NCI-H226 (cell line): ENCODE measurements at places on chromosomes 1 and 21.

DNA sequence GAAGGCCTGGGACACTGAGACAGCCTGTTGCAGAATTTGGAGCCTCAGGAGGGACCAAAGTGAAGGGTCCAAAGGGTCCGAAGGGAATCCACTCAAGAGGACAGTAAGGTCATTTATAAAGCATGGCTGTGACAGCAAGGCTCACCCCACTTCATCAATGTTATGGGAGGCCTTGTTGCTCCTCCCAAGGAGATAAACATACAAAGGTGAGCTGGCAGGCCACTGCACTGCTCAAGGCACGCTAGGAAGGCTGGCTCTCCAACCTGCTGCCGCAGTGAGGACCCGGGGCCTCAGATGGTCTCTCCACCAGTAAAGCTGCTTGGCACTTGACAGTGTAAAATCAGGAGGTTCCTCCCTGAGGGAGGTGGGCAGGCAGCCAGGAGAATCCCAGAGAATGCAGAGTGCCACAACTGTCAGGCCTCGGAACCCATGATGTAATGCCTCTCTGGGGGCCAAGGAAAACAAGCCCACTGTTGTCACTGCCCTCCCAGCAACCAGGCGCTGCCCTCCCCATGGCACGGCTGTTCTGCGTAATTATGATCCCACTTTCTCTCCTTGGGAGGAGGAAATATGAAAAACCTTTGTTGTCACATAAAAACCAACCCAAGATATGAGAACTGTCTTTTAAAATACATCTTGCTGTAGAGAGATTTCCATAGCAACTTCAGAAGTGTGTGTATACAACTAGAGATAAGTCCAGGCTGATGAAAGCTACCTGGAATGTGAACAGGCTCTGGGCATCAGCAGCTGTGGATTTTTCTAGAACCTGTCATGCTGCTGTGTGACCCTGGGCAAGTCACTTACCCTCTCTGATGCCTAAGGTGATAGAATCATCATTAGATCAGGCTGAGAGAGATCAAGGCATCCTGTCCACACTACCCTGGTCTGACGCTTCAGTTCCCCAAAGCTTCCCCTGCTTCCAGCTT lies 102.5 kb downstream of the KCNN3 start:
- peak; percentile 92 for DNase-seq

DNA sequence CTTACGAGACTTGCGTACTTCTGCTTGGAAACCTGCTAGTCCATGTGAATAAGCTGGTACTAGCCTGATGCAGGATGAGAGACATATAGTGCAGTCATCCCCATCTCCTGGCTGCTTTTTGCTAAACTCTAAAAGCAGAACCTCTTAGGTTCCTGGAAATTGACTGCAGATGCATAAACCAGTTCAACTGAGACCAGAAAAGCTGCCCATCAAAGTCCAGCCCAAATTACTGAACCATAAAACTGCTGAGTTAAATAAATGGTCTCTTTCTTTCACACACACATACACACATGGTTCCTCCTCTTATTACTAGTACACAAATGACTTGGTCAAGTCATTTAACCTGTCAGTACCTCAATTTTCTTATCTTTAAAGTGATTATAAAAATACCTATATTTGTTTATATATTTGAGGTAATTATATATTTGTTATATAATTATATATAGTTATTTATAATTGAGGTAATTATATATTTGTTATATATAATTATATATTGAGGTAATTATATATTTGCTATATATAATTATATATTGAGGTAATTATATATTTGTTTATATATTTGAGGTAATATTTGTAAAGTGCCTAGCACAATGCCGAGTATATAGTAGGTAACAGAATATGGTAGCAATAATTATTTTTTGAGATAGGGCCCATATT lies 25.2 kb upstream of the RABGAP1L start:
- DNase-seq, result no peak

GRCh38 chr1:218330043-218330623 lies 15.0 kb upstream of the TGFB2 start:
- DNase-seq, result no peak

DNA sequence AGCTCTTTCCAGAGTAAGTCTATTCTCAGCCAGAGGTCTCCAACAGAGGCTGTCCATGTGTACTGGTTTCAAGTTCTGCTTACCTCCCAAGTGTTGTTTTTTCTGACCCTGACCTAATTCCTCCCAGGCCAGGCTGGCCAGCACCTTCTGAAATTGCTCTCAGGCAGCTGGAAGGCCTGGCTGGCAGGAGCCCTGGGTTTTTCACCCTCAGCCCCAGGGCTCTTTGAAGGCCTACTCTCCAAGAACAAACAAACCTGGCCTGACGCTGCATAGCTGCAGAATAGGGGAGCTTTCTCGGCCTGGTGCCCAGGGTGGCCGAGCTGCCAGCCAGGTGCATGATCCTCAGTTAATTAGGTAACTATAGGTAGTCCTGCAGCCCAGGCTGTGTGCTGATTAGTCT lies 147.5 kb downstream of the CACNA1E start:
- DNase-seq, result no peak

- no peak for DNase-seq
Observed at GRCh38 chr1:44682883-44683265, 8.4 kb downstream of the ARMH1 start.

GRCh38 chr1:22579541-22580155 lies 16.4 kb downstream of the EPHA8 start:
- DNase-seq, result no peak

DNA sequence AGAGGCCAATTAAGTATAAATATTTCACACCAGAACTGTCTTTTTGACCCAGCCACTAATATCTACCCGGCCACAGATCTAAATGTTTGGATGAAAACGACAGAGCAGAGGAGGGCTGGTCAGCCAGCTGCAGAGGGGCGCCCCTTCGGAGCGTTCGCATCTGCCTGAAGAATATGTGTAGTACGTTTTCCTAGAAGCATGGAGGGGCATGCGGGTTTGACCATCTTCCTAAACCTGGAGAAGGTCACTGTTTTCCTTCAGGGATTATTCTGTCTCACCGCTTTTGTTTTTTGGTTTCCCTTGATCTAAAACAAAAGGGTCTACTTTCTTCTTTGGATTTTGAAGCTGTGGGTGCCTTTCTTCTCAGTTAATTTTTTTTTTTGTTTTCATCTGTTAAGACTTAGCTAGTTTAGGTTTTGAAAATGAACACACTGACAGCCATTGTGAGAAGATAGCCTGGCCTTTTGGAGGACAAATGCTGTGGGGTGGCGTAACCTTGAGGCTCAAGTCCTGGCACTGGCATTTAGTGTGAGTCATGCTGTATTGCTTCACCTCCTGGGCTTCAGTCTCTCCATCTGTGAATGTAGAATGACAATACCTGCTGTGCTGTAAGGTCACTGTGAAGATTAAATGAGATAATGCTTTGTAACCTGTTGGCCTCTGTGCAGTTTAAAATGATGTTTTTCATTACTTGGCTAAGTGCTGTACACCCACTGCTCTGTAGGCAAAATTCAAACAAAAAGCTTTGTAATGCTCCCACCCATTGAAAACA lies 74.1 kb upstream of the IRF2BP2 start:
- peak; percentile 26 for DNase-seq

DNA sequence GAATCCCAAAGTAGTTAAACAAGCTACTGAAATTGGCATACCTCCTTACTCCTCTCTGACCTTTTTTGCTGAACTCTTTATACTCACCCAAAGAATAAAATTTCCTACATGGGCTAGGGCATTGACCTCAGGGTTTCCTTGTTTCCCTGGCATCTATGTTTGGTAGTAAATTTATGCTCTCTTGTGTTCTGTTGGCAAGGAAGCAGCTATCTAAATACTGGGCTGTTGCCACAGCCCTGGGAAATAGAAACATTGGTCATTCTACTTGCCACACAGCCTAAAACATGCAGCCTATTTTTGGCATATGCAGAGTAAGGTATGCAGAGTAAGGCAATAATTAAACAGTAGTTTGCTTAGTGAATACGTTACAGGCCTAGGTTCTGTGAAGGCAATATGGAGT lies 351.4 kb downstream of the HLX start:
- DNase-seq, result no peak

- no peak for DNase-seq
Observed at GRCh38 chr1:32232558-32233304, 10.5 kb downstream of the EIF3I start.

GRCh38 chr21:41596241-41596925 lies 88.4 kb upstream of the TMPRSS2 start:
- DNase-seq, result no peak

DNA sequence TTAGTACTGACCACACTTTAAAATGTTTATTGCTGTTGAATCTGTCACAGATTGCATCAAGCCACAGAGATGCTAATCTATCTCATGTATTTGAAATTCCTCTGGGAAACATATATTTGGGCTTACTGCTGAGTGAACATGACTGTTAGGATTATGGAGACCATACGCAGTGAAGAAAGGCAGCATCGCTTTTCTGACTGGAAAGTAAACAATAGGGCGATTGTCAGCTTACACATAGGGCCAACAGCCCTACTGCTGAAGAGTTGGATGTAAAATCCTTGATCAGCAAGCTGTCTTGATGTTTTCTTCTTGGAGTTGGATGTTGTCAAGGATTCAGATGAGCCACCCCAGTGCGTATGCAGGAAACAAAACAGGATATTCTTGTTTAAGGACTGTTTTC lies 368.7 kb upstream of the ADGRL2 start:
- no peak for DNase-seq

- DNase-seq, result peak; percentile 57
Observed at GRCh38 chr1:189212606-189213005, 1265.1 kb downstream of the BRINP3 start.

DNA sequence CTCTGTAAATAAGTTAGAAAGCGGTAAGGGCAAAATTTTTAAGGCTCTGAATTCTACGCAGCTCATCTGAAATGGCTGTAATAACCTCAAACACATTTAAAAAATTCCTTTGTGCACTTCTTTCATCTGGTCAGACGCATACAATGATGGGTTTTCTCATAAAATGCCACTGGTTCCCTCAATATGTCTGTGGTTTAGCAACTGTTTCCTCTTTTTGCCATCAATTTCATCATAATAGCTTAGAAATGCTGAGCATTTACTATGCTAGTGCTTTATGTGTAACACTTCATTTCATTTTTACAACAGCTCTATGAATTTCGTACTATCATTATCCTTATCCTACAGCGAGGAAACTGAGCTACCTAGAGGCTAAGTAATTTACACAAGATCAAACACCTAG lies 35.3 kb upstream of the DMRTA2 start:
- DNase-seq, result no peak

GRCh38 chr1:212633161-212633560 lies 24.6 kb downstream of the ATF3 start:
- DNase-seq, result no peak

DNA sequence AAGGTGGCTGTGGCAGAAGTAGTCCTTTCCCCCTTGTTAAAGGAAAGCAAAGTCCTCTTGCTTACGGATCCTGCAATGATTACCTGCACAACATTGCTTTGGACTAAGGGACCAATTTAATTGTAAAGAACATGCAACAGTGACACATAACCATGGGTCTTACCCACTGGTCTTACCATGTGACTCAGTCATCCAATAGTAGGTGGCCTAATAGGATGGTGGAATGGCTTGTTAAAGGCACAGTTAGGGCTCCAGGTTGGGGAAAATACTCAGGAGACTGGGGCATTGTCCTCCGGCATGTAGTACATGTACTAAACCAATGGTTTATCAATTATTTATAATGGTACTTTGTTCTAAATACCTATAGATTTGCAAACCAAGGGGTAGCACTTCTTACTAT lies 2.1 kb upstream of the YIPF1 start:
- no peak for DNase-seq

DNA sequence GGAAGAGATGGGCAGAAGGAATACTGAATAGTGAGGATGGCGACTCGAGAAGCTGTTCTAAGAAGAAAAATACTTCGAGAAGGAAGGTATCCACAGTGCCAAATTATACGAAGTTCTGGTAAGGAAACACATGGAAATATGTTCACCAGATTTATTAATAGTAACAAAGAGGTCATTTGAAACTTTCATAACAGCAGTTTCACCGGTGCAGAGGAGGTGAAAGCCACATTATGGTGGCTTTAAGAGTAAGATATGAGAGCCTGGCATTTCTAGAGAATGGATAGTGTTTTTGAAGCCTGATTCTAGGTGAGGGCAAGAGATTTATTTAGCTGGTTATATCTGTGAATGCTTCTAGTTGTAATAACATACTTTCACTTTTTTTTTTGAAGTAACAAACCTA lies 56.2 kb downstream of the DPYD start:
- no peak for DNase-seq

DNA sequence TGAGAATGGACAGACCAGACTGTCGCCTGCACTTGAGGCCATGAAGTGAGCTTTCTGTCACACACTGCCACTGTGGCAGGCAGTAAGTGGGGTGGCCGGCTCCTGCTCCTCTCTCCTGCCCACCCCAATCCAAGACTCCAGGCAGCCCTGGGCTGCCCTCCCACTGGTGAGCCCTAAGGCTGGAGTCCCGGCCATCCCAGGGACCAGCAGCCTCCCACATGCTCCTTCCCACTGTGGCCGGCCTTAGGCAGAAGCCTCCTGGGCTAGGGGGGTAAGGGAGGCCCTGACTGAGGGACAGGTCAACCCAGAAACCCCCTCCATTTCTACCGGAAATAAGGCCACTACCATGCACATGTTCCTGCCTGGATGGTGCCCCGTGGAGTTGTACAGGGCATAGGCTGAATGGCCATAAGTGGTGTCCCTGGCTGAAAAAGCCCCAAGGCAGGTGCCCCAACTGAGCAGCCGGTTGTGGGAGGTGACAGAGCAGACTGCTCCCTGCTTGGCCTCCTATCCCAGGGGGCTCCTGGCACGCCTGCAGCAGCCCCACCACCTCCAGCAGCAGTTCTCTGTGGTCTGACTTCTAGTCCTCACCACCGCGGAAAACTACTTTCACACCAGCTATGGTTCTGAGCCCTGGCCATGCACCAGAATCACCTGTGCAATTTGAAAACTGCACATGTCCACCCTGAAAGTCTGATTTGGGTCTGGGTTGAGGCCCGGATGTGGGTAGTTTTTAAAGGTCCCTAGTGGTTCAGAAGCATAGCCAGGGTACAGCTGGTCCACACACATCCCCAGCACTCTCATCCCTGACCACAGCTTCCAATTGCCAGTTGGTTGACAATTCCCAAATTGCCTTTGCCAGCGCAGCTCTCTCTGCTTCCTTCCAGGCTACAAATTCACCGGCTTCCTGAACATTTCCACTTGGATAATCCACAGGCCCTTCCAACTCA lies 1.6 kb upstream of the ARTN start:
- DNase-seq, result no peak

DNA sequence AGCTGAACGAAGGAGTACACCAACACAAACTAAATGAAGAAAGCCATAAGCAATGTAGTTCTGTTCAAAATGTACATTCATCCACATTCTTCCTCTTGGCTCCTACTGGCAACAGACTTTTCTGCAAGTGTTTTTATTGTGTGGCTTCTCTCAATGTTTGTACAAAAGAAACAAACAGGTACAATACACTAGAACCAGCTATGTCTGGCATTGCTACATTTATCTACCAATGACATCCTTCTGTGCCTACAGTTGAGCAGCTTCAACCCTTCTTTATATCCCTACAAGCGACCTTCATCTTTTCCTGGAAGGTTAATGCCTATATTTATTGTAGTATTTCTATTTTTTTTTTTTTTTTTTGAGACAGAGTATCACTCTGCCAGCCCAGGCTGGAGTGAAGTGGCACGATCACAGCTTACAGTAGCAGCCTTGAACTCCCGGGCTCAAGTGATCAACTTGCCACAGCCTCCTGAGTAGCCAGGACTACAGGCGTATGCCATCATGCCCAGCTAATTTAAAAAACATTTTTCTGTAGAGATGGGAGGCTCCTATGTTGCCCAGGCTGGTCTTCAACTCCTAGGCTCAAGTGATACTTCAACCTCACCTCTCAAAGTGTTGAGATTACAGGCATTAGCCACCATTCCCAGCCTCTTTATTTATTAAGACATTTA lies 89.3 kb downstream of the ASH1L start:
- no peak for DNase-seq
